ENCODE measurements at places on chromosomes 11 and 22.

DNA sequence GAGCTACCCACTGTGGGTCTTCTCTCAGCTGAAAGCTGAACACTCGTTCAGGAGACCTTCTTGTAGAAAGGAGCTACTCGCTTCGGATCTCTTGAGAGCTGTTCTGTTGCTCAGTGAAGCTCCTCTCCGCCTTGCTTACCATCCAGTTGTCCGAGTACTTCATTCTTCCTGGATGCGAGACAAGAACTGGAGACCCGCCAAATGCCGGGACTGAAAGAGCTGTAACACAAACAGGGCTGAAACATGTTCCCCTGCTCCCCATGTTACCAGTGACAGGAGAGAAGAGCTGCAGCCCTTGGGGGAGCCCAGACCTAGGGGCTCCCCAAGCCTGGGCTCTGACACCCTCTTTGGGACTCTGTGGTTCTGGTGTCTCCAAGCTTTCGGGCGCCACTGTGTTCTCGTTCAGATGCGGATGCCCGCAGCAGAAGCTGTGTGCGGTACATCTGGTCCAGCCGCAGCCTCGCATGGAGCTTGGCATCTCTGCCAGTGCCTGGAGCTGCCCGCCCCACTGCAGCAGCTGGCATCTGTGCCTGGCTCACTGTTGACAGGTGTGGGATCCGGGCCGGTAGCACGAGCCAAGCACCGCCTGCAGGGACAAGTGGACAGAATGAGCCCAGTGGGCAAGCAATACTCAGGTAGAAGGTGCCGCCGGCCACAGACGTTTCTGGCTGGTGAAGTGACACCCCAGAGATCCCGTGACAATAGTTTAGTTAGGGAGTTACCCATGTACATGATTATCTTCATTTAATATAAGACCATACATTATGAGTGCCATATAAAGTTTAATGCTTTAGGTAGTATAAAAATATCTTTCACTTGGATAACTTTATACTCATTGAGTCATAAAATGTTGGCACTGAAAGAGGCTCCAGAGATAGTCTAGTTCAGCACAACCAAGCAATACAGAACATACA is 49.1 kb downstream of the EMSY start:
- DNase-seq: no peak

DNA sequence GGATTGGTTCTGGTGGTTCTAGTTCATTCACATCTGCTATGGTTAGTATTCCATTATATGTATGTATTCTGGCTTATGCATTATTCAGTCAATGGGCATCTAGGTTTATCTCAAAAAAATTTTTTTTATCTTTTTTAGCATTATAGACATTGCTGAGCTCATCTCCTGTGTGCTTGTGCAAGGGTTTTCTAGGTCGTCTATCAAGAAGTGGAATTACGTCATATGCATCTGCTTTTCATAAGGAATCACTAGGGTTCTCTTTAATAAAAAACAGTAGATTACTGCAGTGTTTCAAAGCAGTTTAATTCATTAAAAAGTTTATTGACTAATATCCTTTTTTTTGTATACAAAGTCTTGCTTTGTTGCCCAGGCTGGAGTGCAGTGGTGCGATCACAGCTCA is 21.3 kb downstream of the TBC1D22A start:
- no peak for DNase-seq

GRCh38 chr22:28909375-28909774 is 26.0 kb downstream of the ZNRF3 start:
- DNase-seq: no peak

DNA sequence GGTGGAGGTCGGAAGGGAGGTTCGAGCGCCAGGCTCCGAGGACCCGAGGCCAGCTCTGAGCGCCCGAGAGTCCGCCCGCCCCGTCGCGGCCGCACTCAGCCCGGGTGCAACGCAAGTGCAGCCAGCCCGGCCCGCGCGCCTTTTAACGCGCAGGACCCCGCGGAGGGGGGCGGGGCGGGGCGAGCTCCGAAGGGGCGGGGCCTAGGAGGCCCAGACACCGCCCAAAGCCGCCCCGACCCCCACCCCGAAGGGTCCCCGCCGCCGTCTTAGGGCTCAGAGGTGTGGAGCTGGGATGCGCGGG is at the start of gene PHOX2A:
Gene PHOX2A (minus strand): TSS at position 117 of the 301 bp plus-strand sequence. CDS start 172 bp downstream, outside the sequence.
- no peak for DNase-seq

GRCh38 chr11:74009675-74010305 is 905 bp upstream of the UCP3 start:
- DNase-seq: no peak

- no peak for DNase-seq
These were observed 133.4 kb downstream of the EHF start for GRCh38 chr11:34754171-34754823.

- DNase-seq: no peak
These were observed 44.4 kb downstream of the CNTN5 start for GRCh38 chr11:99065121-99065520.

- no peak for DNase-seq
These were observed 10.8 kb upstream of the PDGFB start for GRCh38 chr22:39255449-39256185.

DNA sequence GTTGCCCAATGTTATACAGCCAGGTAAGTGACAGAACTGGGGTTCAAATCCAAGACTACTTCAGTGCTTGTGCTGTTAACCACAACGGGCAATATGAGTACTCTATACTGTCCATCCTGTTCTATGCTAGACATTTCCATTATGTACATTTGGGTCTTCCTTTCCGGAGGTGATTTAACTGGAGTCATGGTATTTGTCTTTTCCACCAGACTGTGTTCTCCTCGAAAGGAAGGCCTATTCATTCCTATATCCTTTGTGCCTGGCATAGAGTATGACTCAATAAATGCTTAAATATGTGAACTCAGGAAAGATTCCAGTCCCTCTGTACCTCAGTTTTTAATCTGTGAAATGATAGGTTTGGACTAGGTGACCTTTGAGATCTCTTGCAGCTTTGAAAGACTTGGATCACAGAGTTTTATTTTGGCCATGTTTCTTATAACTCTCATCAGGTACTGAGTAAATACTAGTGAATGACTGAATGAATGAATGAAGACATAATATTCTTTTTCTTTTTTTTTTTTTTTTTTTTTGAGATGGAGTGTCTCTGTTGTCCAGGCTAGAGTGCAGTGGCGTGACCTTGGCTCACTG is 6.6 kb downstream of the RNF121 start:
- DNase-seq: no peak

GRCh38 chr11:122755409-122755808 is 82.9 kb upstream of the CRTAM start:
- DNase-seq: no peak

DNA sequence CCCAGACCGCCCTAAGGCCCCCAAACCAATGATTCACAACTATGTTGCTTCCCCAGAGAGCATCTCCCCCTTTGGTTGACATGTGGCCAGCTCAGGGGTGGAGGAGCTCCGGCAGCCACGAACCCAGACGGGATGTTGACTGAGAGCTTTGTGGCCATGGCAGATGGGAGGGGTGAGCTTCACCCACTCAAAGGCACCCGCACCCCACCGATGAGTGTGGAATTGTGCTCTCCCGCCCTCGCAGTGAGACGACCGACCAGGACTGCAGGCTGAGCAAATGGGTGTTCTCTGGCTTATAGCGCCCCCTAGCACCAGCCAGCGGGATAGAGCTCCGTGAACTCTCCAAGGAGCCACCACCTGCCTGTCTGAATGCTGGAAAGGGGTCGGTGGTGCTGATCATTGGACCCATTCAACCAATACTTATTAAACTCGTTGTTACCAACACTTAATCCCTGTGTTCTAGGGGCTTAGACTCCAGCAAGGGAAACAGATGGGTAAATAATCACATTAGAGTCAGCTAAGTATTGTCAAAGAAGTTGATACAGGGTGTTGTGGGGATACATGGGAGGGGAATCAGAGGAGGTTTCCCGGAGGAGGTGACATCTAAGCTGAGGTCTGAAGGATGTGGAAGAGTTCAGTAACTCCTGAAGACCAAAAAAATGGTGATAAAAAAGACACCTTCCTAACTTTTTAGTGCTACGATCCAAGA is 4.5 kb upstream of the TIMP3 start:
- peak; percentile 72 for DNase-seq

GRCh38 chr11:70557742-70558485 is 159.6 kb downstream of the CTTN start:
- no peak for DNase-seq

- no peak for DNase-seq
These were observed 39.7 kb downstream of the FLI1 start for GRCh38 chr11:128733440-128734102.

DNA sequence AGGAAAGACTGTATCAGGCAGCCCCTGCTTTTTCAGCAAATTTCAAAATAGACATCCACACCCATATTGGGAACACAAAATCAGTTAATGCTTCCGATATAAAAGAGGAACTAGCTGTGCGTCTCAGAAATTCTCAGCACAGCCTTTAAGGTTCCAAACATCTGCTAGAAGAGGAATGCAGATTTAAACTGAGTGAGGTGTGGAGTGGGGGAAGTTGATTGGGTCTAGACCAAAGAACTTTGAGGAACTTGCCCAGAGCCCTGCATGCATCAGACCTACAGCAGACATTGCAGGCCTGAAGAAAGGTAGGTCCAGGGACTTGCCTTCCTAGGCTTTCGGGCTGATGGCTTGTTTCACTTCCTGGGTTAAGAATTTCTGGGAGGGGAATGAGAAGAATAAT is at the start of gene MS4A4A:
Gene MS4A4A (plus strand): TSS at position 255 of the 400 bp plus-strand sequence. CDS start 10 bp downstream, at position 265.
- no peak for DNase-seq

GRCh38 chr11:46382646-46383403 is 1.4 kb downstream of the MDK start:
- no peak for DNase-seq

DNA sequence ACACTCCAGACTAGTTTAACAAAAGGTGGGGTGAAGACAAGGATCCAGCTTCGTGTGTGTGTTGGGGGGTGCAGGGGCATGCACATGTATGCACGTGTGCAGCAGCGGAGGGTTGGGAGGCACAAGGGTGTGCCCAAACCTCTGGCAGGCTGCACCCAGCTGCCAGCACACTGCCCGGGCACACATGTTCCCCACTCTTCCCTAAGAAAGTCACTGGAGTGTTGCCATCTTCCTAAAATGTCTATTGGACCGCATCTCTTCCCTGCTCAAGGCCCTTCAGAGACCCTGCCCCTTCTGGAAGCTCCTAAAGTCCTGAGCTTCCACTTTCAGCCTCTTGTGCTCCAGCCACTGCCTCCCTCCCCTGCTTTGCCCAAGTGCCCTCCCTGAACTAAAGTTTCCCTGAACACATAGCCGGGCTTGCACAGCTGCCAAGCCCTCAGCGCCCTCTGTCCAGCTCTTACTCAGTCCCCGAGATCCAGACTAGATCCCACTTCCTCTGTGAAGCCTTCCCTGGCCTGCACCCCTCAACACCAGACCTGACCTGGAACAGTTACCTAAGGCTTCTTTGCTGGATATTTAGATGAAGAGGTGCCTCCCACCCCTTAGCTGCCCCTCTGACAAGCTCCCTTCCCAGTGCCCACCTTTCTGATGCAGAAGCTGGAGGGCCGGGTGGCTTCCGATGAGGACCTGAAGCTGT is 6.0 kb downstream of the CFL1 start:
- DNase-seq: no peak

DNA sequence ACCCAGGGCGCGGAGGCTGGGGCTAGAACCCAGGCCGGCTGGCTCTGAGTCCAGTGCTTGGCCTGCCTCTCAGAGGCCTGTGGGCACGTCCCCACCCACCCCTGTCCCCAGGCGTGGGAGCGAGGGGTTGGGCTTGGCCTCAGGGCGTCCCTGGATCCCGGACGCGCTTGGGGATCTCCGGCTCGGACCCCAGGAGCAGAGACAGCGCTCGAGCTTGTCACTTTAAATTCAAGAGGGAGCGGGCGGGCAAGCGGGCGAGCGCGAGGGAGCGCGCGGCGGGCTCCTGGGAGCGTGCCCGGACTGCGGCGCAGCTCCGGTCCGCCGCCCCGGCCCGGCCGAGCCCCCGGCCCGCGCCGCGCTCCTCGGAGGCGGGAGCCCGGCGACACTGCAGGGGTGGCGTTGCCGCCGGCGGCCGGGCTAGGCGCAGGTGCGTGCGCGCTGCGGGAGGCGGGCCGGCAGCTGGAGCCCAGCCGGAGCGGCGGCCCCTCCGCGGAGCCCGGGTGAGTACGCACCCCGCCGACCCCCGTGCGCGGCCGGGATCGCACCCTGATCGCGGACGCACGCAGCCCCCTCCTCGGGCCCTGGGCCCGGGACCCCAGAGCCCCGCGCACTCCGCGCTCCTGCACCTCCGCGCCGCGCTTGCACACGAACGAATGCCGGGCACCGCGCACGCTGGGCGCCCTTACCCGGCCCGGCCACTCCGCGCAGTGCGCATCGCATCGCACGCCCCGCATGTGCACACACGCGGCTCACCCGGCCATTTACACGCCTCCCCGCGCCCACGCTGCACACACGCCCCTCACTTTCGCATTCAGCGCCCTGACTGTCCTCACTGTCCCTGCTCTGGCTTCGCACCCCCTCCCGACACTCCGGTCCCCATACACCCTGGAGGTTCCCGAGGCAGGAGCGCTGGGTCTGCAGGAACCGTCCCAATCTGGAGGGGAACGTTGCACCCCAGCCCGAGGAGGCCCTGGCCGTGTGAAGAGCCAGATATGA is at the start of gene SYT12:
Gene SYT12 (plus strand): TSS at position 174 of the 996 bp plus-strand sequence. CDS start 7,011 bp downstream, outside the sequence.
- no peak for DNase-seq

- DNase-seq: no peak
These were observed 1.7 kb downstream of the SAMM50 start for GRCh38 chr22:43956805-43957463.

DNA sequence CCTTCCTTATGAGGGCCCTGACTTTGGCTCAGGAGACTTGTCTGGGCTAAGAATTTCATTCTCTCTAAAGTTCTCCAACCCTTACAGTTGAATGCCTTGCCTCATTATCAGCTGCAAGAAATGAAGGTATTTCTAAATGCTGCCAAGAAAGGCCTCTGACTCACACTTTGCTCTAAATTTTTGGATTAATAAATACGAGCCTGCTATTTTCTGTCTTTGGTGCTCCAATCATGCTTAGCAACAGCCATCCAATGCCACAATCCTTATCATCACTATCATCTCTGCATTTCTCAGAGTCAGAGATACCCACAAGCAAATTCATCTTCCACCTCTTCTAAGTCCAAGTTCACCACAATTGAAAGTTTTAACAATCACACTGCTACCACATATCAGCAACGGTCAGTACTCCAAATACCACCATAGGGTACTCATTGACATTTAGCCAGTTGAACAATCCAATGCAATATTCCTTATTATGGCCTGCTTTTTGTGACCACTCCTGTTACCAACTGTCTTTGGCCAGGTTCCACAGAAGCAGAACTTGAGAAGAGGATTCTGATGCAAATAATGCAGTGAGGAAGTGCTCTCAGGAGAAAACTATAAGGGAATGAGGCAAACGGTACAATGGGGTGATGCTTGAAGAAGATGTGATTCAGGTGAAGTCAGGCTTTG is 5.7 kb downstream of the PATE2 start:
- DNase-seq: no peak

- no peak for DNase-seq
These were observed 242.1 kb downstream of the LUZP2 start for GRCh38 chr11:24738972-24739371.

- no peak for DNase-seq
These were observed 41.4 kb downstream of the MS4A2 start for GRCh38 chr11:60129853-60130252.

Data from GM19239 (cell line).